Keratinocyte (primary cell): ENCODE measurements at places on chromosomes 6 and 20.

GRCh38 chr20:31719644-31720485 lies 2.8 kb downstream of the BCL2L1 start:
- DNase-seq: no peak

DNA sequence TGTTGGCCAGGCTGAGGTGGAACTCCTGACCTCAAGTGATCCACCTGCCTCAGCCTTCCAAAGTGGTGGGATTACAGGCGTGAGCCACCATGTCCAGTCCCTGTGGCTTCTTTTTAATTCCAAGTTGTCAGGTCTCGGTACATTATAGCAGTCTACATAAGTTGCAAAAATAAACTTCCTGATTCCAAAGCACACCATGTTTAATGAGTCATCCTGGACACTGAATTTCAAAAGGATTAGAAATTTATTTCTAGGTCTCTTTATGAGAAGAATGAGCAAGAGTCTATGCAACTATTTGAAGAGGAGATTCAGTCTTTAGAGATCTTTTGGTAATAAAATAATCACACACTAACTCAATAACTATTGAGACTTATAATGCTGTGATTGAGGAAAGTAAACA lies 63.9 kb upstream of the MCHR2 start:
- DNase-seq: no peak

DNA sequence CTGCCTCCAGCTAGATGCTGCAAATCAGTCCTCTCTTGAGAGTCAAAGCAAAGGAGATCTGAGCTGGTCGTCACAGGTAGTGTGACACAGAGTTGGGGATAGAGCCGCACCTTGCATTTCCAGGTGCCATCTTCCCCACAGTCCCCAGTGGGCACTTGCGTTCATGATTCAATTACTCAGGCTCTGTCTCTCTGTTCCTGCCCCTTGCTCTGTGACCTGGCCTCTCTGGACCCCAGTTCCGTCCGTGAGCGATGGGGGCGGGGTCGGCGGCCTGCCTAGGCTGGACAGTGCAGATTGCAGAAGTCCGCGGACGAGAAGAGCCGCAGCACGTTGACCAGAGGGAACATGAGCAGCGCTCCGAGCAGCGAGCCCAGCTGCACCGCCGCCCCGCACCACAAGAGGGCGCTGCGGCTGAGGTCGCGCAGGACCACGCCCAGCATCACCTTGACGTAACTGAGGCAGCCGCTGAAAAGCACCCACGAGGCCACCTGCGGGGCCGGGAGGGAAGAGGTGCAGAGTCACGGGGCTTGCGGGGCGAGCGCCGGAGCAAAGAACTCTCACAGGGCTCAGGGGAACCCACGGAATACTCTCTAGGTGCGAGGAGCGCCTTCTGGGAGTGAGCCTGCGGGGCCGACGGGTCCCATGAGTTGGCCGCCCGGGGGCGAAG lies 7.4 kb downstream of the SLC52A3 start:
- no peak for DNase-seq

- no peak for DNase-seq
These were observed 578.0 kb downstream of the DOK5 start for GRCh38 chr20:55053389-55053788.

- DNase-seq: no peak
These were observed 248.5 kb downstream of the THBS2 start for GRCh38 chr6:169005166-169005565.

DNA sequence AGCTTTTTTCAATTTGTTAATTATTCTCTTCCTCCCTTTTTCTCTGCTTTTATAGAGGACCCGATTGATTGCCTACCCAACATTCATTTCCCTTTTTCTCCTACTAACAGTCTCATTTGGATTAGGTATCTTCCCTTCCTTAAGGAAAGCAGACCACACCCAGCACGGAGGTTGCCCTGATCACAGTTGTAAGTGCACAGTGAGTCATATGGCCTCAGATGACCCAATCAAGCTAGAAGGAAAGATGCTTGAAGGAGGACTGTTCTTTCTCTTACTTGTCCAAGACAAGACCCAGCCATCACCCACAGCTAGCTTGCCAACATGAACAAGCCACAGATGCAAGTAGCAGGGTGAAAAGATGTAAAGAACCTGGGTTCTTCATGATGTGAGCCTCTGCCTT lies 518.6 kb downstream of the PKHD1 start:
- no peak for DNase-seq
